CD4-positive, alpha-beta memory T cell (primary cell): ENCODE measurements at places on chromosomes 11 and 22.

DNA sequence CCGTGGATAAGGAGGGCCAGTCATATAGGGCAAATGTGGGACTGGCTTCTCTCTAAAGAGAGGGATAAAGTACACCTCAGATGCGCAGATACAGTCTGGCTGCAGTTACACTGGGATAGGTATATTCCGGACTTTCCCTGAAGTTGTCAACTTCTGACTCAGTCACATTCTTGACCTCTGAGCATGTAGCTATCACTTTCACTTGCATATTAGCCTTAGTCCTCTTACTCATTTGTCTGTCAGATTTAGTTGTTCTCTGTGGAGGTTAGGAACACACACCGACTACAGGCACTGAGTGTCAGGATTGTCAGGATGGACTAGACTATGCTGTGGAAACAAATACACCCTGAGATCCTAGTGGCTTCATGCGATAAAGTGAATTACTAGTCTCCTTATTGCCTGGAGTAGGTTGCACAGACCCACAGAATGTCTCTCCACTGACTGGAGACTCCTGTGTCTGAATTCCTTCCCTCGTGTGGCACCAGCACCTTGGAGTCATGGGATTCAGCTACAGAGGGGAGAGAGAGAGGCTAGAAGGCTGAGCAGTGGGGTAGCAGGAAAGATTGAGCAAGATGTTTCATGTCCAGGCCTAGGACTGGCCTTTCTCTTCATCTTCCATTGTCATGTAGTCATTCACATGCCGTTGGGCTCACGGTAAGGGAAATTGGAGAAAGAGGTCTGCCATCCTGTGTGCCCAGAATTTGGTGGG lies 654.3 kb downstream of the NTM start:
- DNase-seq: no peak

- no peak for DNase-seq
Measured at GRCh38 chr22:44133901-44134571, 46.7 kb upstream of the PARVG start.

DNA sequence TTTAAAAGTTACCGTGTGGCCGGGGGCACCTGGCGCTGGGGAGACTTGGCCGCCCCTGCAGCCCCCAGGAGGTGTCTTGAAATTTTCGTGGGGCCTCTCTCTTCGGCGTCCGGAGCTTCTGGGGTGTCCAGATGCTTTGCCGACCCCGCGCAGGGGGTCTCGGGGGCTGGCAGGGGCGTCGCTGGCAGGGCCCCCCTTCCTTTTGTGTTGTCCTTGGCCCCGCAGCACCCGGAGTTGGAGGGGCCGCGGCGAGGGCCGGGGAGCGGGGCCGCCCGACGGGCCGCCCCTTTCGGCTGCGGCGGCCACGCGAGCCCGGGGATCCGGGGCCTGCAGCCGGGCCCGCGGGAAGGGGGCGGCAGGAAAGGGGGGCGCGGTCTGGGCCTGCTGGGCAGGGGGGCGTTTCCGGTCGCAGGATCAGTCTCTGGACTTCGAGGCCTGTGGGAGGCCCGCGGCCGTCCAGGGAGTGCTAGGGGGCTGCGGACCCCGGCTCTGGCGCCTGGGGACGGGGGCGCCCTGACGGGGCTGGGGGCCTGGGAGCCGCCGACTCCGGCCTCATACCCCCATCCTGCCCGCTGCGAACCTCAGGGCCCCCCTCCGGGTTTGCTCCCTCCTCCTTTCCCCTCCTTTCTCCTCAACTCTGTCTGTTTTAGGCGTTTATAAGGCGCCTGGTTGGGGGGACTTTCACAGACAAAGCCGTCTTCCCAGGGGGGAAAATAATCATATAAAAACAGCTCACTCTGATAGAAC lies 869 bp downstream of the ZC3H7B start:
- DNase-seq: no peak

- DNase-seq: no peak
Measured at GRCh38 chr11:121714351-121714750, 261.6 kb upstream of the SORL1-AS1 start.

DNA sequence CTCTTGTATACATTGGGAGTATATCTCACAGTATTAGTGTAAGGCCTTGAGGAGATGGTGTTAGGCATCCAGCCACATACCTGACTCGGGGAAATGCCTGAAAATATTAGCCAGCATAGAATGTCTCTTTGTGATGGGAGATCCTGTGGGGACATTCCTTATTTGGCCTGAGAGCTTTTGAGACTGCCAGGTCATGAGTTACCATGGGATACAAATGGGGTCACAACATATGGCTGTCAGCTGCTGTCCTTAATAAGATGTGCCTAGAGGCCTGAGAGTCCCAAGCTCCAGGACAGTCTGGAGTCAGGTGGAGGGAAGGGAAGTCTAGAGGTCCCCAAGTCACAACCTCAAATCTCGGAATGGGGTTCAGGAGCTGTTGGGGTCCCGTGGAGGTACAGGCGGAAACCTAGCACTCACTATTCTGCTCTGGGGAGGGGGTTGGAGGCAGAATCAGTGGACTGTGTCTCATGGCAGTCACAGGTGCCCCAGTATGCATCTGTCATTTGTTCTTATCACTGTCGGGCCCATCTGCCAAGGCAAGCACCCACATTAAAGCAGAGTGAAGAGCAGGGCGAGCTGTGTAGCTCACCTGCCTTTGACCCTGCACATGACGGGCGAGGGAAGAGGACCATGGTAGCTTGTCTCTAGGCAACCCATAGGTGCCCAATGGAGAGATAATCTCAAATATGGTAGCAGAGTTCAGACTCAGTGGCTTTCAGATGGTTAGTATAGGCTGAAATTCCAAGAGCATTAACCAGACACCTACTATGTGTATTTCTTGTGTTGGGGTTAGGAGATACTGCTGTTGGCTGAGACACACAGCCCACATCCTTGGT lies 29.9 kb downstream of the KCNQ1OT1 start:
- no peak for DNase-seq

GRCh38 chr11:62799486-62799885 lies 5.8 kb downstream of the NXF1 start:
- no peak for DNase-seq

DNA sequence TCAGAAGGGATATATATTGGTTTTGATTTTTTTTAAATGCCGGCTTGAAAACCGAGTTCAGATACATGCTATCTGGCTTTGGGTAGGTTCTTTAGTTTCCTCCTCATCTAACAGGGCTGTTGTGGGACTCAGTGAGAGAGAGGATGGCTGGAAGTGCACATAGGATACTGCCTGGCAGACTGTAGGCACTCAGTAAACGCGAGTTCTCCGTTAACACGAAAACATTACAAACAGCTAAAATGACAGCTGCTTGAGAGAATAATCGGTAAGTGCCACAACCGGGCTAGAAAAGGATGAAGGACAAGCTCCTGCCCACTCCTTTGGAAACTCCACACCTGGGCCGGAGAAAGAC lies 369 bp downstream of the XRRA1 start:
- no peak for DNase-seq

DNA sequence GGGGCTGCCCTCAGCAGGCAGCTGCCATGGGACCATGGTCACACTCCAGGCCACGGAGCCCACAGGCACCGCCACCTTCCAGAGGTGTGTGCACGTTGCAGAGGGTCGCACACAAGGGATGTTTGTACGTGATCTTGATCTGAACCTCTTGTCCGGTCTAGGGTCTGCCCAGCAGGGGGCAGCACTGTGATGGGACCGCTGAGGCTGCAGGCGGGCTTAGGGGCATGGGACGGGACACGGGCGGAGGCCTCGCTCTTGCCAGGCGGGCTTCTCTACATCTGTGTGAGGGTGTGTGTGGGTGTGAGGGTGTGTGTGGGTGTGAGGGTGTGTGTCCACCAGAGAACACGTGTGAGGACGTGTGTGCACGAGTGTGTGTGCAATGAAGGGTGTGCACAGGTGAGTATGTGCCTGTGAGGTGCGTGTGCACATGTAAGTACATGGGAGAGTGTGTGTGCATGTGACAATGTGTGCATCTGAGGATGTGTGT lies 52.4 kb downstream of the CACNA1I start:
- DNase-seq: peak; percentile 66

DNA sequence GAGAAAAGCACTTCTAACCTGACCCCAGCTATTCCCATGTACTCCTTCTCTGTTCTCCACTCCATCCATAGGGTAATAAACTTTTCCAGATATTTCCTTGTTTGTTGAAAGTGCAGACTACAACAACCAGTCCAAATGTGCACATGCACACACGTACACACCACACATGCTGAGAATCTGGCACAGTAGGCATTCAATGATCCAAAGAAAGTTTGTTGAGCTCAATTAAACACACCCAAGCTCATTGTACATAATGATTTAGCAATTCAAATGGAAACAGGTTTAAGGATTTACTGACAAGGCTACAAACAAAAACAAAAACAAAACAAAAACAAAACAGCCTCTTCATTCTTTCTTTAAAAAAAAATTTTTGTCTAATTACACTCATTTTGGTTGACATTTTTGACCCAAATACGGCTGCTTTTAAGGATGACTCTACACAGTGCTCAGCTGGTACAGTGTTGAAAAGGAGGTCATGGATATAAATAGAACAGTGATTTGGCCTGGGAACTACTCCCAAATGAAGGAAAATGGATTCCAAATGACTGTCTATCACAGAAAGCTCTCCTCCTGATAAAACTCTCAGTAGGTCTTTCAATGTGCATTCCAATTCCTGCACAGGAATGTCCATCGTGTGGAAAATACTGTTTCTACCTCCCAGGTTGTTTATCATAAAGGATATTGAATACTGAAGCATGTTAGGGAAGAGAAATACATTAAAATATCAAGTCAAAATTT lies 232.2 kb downstream of the GUCY1A2 start:
- no peak for DNase-seq

DNA sequence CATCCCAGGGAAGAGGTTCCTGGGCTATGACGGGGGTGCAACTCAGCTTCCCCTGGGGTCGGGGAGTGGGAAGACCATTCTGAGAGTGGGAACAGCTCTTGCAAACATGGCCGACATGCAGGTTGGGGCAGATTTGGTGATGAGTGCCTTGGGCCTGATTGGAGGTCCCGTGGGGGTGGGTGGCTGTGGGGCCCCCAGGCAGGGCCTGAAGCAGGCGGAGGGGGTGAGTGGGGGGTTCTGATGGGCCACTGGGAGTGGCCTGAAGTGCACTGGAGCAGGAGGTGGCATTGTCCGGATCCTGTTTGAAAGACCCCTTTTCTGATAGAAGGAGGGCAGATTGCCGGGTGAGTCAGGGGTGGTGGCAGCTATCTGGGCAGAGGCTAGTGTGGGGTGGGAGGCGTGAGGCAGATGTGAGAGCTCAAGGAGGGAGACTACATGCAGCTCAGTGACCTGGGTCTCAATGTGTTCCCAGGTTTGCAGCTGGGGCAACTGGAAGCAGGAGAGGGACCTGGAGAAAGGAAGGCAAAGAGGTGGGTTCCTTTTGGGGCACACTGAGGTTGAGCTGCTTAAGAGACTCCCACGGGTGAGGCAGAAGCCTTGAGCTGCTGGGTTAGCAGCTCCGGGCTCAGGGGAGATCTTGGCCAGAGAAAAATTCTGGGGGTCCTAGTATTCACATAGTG lies 15.1 kb downstream of the MYEOV start:
- no peak for DNase-seq

GRCh38 chr11:10473371-10473770 lies 18.3 kb downstream of the AMPD3 start:
- no peak for DNase-seq

DNA sequence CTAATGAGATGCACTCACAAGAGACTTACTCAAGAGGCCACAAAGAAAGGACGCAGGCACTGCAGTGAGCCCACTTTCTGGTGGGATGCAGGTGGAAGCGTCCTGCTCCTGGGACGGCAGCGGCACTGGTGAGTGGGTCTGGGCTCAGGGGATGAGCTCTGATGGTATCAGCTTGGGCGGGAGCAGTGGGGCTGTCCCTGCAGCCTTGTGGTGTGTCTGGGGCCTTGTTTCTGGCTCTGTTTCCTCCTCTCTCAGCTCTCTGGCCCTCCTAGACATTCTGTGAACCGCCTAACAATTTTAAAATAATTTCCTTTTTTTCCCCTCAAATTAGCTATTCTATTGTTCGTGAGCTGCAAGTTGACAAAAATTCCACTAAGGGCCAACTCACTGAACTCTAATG lies 8.8 kb upstream of the ST14 start:
- DNase-seq: no peak

DNA sequence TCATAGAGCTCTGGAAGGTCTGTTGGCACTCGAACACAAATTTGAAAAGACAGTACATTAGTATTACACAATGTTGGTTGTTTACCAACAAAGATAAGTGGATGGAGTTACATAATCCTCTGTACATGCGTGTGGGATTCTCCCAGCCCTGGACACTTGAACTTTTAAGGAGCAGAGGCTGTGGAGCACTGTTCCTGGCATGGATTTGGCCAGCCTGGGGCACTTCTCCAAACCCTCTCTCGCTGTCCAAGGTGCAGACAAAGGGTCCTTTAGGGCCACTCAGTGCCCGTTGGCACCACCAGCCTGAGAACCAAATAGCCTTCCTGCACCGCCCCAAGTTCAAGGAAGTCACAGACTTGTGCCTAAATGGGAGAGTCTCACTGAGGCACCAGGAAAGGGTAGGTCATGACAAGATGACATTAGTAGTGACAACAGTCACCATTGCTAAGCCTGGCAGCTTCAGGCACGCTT lies 1.6 kb upstream of the ANO1 start:
- DNase-seq: no peak

DNA sequence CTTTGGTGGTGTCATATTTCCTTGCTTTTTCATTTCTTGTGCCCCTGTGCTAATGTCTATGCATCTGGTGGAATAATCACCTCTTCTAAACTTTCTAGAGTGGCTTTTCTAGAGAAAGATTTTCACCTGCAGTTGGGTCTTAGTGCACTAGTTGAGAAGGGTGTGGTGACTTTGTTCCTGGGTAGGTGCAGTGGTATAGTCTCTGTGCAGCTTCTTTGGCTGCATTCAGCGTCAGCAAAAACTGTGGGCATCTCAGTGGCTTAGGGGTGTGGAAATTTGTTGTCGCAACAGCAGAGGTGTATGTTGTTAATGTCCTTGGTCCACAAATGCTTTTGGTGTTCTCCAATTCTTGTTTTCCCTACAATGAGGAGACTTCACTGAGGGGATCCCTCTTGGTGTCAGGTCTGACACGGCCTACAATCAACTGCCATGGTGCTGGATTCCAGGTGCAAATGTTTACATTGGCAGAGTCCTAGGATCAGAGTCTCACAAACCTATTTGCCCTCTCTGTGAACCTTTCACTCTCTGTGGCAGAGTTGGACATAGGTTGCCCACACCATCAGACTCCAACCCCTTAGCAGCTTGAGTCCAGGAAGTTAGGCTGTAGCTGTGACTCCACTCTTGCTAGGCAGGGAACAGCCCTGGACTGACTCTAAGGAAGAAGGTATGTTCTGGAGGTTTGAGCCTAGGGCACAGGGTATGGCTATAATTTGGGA lies 48.8 kb downstream of the GDPD4 start:
- DNase-seq: no peak

DNA sequence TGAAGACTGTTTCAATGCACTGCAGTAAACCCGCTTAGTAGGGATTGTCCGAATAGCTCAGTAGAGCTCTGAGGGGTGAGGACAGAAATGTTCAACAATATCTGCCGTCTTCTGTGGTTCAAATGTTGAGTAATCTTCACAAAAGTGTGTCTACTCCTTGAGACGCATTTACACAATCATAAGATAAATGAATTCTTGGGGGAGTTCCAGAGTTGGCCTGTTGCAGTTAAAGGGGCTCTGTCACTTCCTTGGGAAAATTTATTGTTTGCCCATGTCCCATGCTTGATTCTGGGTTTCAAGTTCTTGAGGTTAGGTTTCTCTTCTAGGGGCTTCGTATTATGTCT lies 614 bp downstream of the ANO3 start:
- no peak for DNase-seq
